ENCODE measurements at places on chromosomes 12 and 14.

GRCh38 chr12:108313241-108313605 is 25.9 kb downstream of the CMKLR1 start:
- DNase-seq = no peak

- no peak for DNase-seq
Measured at GRCh38 chr14:88983755-88984154, 159.3 kb downstream of the TTC8 start.

DNA sequence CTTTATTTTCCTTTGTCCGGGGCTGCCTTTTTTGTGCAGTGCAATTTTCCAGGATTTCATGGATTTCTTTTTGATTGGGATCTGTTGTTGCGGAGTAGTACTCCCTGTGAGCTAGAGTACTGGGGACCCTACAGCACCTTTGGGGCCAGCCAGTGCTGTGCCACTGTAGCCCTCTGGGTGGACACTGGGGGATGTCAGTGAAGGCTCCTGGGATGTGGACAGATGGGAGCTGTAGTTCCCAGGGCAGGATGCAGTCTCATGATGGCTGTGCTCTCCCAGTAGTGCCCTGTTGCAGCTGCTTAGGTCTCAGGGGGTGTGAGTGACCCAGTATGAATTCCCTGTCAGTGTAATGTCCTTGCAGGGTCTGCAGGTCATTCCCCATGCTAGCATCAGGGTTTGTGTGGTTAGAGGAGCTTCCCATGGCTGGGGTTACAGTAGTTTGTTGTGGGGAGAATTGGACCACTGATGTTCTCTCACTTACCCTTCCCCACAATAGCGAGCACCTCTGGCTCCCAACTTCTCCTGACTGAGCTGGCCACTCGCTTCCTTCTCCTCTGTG is 72.2 kb downstream of the BRMS1L start:
- DNase-seq = no peak

DNA sequence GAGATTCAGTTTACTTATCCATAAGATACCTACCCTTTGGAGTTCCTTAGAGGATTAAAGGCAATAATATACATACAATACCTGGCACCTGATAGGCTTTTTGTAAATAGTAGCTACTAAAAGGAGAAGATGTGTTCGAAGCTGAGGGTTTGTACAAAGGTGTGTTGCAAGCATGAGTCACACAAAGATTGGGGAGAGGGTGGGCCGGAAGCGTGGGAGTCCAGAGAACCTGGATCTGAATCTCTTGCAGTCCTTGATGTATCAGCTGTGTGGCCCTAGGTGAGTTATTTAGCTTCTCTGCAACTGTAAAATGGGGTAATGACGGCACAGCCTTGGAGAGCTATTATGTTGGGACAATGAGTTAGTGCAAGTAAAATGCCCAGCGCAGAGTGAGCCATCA is 61.6 kb upstream of the PSMC1 start:
- DNase-seq = no peak

- no peak for DNase-seq
Measured at GRCh38 chr12:47903151-47903611, 1.6 kb downstream of the VDR start.

DNA sequence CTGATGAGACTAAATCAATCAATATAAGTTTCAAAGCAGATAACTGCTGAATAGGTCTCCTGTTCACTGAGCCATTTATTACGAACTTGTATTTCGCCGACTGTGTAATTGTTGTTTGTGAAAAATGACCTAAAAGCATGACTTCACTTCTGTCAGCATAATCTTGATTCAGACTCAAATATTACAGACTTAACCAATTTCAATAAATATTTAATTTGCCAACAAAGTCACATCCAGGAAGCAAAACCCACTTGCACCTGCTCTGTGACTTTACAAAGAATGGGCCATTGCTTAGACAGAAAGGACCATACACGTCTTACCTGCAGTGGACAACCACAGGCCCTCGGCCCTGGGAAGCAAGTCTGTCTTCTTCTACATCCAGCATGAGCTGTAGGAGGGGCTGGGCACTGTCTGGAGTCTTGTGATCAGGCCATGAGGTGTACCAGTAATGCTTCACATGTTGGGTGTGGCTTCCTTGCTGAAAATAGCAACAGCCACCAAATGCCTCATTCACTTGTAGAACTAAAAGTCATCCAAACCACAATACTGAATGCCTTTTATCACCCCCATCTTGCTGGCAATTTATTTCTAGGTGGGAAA is 23.5 kb upstream of the PTPRB start:
- DNase-seq = no peak

DNA sequence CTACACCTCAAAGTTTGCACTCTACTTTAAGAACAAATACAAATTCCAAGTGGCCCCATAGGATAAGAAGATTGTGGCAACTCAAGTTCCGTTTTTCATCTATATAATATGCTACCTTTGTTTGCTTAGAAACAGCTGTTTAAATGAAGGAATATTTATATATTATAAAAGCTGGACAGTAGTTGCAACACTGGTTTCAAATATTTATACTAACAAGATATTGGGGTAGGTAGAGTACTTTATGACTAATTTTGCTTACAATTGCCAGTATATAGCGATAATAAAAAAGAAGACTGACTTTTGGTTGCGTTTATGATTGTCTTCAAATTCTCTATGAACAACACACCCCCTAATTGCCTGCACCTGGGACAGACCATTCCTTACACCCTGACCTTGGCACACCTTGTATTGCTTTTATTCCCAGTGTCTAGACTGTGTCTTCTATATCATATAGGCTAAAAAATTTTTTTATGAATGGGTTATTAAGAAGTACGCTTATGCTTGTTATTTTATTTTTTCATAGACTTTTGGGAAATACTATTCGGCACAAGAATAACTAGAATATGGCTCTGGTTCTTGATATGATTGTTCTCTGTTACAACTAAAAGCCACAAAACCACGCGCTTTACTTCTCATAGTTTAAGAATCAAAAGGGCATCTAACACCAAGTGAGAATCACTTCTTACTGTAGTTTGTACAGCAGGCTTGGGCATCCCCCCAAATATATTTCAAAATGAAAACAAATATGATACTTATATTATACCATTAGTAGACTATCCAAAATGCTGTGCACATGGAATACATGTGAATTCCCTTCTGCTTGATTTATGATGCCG is 455.4 kb upstream of the DCN start:
- no peak for DNase-seq

DNA sequence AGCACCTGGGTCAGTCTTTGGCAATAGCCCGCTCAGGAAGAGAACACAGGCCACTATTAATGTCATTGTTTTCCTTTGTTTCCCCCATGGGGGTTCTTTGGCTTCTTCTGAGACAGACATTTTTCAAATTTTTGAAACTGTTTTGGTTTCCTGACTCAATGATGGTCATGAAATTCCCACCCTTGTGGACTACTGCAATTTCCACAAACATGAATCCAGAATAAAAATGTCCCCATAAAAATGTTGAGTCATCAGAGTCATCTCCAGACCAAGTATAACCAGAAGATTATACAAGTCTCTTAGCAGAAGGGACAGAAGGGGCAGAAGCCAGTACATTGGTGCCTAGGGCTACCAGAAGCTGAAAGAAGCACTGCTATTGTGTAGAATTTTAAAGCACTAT is 29.1 kb downstream of the SLCO1A2 start:
- DNase-seq = no peak

- no peak for DNase-seq
Measured at GRCh38 chr14:26594756-26595545, 2.9 kb downstream of the NOVA1 start.

DNA sequence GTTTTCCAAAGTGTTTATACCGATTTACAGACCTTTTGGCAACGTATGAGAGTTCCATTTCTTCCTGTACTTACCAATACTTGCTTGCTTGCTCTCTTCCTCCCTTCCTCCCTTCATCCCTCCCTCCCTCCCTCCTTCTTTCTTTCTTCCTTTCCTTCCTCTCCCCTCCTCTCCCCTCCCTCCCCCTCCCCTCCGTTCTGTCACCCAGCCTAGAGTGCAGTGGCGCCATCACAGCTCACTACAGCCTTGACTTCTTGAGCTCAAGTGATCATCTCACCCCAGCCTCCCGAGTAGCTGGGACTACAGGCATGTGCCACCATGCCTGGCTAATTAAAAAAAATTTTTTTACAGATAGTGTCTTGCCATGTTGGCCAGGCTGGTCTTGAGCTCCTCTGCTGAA is 40.4 kb downstream of the DIP2B start:
- DNase-seq = no peak

- no peak for DNase-seq
Measured at GRCh38 chr14:103679351-103679750, 35.9 kb downstream of the XRCC3 start.

GRCh38 chr12:111405859-111406473 is at the start of gene SH2B3:
Gene SH2B3 (plus strand): TSS chr12:111405923. CDS start chr12:111418146, 12,223 bp downstream.
- DNase-seq = no peak

All from activated CD4-positive, CD25-positive, alpha-beta regulatory T cell treated with anti-CD3 and anti-CD28 coated beads, Interleukin-2, amount 50 U/mL, for 72 hours (primary cell).